ENCODE measurements at places on chromosomes 3 and 15. TPM values are rescaled to one million over a fixed set of nuclear protein-coding genes. Genes with fewer than 3 reads are reported as not detected.

TM4SF4 gene
- total RNA-seq = 17.1 TPM

SPINK8 gene
- total RNA-seq = not detected

DNA sequence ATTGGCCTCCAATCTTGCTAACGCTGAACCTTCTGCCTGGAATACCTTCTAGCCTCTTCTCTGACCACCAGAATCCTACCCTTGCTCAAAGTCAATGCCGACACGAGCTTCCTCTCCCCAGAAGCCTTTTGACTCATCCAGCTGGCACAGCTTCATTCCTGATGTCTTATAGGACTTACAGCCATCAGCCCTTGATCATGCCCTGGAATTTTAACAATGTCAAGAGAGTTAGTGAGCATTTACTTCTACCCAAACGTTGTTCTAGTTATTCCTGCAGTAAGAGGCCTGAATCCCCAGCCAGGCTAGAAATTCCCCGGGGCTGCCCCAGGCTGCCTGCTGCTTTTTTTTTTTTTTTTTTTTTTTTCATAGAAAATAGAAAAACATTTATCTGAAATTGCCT lies 3.9 kb downstream of the CYP1A2 start:
- DNase-seq = no peak

DNA sequence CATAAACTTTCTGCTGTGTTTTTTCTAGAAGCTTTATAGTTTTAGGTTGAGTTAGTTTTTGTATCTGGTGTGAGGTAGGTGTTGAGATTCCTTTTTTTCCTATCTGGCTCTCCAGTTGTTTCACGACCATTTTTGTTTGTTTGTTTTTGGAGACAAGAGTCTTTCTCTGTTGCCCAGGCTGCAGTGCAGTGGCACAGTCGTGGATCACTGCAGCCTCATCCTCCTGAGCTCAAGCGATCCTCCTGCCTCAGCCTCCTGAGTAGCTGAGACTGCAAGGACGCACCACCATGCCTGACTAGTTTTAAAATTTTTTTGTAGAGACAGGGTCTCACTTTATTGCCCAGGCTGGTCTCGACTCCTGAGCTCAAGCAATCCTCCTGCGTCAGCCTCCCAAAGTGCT lies 20.6 kb downstream of the RNF111 start:
- DNase-seq = no peak

DNA sequence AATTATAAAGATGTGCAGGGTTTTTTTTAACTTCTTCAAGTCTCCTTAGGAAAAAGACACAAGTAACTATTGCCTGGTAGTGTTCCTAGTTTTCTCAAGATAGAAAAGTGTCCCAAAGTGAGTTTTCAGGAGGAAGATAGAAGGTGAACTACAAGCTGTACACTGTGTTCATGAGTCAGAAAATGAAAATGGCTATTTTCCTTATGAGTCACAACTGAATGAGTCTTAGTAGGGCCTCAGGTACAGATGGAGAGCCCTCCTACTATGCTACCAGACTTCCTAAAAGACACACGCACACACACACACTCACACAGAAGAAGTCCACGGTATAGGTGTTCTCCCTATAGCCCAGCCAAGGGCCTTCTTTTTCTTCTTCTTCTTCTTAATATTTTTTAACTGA lies 3.1 kb downstream of the MYO1E start:
- DNase-seq = no peak

GRCh38 chr15:68489421-68489820 lies 57.5 kb upstream of the ITGA11 start:
- DNase-seq = no peak

DNA sequence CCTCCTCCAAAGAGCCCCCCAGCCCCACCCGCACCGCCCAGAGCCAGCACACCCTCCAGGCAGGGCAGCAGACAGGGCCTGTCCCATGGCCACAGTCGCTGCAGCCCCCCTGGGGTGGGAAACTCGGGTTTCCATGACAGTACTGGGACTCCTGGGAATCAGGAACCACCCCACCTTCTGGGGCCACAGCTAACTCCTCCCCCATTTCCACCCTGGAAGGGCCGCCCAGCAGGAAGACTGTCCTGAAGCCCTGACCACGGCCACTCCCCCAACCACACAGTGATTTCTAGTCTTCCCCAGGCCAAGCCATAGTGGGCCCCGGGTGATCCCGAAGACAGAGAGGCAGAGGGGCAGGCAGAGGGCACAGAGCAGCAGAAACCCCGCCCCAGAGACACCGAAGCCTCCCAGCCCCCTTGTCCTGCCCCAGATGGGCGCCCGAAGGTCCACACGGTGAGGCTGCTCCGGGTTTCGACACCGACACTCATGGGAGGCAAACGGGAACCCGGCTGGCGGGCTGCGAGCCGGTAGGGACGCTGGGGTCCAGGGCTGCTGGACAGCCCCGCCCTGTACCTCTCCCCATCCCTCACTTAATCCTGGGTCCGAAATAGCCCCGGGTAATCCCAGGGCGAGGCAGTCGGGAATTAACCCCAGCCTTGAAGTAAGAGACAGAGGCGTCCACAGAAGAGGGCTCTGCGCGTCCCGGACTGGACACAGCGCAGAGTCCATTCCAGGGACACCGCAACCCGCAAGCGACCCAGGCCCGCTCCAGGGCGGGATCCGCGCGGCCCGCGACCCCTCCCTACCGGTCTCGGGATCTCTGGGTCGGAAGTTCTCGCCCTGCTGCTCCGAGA lies 138.4 kb downstream of the NUP210 start:
- DNase-seq = peak; percentile 84

DNA sequence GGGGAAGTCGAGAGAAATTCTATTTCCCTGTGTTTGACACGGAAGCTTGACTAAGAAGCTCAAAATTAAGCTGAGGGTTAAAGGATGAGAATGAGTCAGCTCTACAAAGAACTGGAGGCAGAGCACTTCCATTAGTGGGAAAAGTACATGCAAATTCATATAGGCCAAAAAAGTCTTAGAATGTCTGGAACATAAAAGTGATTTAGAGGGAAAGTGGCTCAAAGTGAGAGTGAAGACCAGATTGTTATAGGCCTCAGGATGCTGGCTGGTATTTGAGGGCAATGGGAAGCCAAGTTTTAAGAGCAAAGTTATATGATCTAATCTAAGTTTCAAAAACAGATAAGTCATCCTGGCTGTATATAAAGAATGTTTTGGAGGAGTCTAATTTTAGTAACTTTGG lies 857.3 kb downstream of the NAALADL2 start:
- no peak for DNase-seq

GRCh38 chr3:120473896-120474675 lies 23.3 kb upstream of the FSTL1 start:
- no peak for DNase-seq

DNA sequence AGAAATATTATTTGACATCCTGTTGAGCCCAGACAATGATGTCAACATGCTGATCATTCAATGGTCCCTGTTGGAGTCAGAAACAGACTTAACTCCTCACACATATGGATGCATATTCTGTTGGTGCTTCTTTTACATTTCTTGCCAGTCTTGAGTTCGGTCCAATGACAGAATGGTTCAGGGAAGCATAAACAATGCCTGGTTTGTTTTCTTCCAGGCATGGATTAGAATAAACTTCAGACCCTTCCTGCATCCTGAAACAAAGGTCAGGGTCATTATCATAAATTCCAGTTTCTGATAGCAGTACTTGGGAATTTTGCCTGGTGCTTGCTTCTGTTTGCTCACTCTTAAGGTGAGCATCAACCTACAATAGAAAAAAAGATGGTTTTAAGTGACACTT lies 33.3 kb downstream of the BTLA start:
- no peak for DNase-seq

DNA sequence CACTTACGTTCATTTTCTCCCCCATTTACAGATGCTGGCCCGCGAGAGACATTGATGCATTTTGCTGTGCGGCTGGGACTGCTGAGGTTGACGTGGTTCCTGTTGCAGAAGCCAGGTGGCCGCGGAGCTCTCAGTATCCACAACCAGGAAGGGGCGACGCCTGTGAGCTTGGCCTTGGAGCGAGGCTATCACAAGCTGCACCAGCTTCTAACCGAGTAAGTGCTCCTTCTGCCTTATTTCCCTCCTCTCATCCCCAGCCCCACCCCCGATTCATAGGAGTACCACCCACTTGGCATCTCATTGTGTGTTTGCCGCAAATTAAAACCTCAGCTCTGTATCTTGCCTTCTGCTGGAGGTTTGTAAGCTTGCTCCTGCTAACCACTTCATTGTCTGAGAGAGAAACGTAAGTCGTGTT lies 163.3 kb downstream of the AKAP13 start:
- DNase-seq = peak; percentile 88

GRCh38 chr3:3165241-3165640 lies 14.2 kb downstream of the CRBN start:
- no peak for DNase-seq

- DNase-seq = no peak
These were observed 34.1 kb downstream of the PTPN9 start for GRCh38 chr15:75545064-75545463.

DNA sequence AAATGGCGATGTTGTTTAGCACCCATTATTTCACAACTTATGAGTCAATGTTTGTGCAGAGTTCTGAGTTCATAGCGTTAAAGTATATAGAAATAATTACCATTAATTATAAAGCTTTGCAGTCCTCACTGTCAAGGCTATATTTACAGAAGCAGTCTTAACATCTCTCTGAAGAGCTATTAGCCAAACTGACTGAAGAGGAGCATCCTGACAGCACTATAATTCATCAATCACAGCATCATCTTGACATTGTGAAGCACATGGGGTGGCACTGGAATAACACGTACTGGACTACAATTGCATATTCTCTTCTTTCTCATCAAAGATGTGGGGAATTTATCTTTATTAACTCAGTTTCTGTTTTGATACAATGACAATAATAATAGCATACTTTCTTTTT lies 260.6 kb upstream of the MME start:
- no peak for DNase-seq

- DNase-seq = no peak
These were observed 516.7 kb downstream of the NTRK3 start for GRCh38 chr15:87739866-87740265.

DNA sequence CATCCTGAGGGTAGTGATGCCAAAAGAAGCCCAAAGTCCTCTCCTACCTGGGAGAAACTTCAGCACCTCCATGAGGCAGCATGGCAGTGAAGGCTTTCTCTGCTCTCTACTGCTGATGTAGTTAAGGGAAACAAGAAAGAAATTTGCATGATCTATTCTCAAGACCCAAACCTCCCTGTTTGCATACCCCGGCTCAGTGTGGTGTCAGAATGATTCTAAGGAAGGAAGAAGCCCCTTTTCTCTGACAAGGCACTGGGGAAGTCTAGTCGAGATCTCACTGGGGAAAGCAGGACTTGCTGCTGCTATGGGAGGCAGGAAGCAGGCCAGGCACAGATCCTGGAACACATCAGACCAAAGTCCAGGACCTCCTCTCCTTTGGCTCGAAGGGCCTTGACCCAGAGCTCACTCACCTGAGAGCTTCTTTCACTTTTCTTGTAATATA lies 89.4 kb upstream of the ICE2 start:
- DNase-seq = no peak

DNA sequence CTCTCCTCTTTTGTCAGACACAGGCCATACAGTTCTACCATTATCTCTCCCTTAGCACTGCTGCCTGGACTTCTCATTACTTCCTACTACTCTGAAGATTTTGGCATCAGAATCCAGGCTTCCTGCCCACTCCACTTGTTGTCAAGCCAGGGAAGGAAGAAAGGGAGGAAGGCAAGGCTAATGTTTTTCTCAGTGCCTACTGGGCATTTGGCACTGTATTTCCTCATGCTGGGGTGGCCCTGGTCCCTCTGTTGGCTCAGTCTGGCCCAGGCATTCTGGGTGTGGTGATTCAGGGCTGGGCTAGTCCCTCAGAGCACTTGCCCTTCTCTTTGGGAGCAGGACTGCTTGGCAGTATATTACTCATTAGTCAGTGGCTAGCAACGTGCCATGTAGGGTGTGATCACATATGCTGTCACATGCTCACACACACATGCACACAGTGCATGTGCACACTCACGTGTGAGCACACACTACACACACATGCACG lies 52.9 kb downstream of the BSN start:
- peak; percentile 37 for DNase-seq
